Activated CD4-positive, alpha-beta T cell treated with anti-CD3 and anti-CD28 coated beads, Interleukin-2, Interleukin-6, amounts not matched to agents 100 ng/mL and 50 ng/mL, durations not matched to agents 16 hours and 8 hours (primary cell): ENCODE measurements at places on chromosomes 2 and 18.

GRCh38 chr2:124664363-124664762, 639.3 kb downstream of the CNTNAP5 start:
- no peak for DNase-seq

DNA sequence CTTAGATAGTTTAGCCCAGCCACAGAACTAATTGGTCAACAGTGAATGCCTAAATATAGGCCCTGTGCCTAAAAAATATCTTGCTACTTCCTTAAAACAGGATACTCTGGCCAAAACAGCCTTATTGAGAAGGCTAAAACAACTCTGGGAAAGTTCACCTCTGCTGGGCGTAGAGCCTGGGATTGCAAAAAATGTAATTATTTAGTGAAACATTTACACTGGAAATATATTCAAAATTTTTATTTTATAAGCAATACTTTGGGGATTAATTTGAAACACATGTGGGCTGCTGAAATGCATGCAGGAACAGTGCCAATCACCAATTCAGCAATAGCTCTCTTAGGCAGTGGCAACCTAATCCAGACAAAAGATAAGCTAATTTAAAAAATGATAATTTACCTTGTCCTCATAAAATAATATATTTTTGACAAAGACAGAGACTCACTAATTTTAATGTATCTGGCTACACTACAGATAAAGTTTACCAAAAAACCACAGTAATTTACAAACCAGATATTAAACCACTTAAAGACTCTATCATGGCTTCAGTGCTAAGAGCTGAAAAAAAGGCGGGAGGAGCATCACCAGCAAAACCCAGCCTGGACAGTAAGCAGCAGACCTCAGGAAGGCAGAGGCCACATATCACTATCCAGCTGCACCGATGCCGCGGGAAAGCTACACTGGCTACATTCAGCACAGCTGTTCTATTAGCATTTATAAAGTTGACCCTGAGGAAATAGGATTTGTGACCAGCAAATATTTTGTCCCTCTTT, 18.5 kb downstream of the TRAK2 start:
- no peak for DNase-seq

DNA sequence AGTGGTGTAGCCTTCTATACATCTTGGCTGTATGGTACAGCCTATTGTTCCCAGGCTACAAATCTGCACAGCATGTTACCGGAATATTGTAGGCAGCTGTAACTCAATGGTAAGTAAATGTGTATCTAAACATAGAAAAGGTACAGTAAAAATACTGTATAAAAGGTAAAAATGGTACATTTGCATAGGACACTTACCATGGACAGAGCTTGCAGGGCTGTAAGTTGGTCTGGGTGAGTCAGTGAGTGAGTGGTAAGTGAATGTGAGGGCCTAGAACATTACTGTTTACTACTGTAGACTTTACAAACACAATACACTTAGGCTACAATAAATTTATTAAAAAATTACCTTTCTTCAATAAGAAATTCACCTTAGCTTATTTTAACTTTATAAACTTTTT, 3.7 kb upstream of the MRPS9 start:
- DNase-seq = no peak

- peak; percentile 62 for DNase-seq
Observed at GRCh38 chr2:127197475-127198385, 22.4 kb downstream of the CYP27C1 start.

- DNase-seq = no peak
Observed at GRCh38 chr2:175057078-175057685, 52.0 kb upstream of the CHN1 start.
